ENCODE measurements at places on chromosomes 13 and 19.

- DNase-seq = no peak
These were observed 23.7 kb upstream of the SEMA6B start for GRCh38 chr19:4582980-4583842.

DNA sequence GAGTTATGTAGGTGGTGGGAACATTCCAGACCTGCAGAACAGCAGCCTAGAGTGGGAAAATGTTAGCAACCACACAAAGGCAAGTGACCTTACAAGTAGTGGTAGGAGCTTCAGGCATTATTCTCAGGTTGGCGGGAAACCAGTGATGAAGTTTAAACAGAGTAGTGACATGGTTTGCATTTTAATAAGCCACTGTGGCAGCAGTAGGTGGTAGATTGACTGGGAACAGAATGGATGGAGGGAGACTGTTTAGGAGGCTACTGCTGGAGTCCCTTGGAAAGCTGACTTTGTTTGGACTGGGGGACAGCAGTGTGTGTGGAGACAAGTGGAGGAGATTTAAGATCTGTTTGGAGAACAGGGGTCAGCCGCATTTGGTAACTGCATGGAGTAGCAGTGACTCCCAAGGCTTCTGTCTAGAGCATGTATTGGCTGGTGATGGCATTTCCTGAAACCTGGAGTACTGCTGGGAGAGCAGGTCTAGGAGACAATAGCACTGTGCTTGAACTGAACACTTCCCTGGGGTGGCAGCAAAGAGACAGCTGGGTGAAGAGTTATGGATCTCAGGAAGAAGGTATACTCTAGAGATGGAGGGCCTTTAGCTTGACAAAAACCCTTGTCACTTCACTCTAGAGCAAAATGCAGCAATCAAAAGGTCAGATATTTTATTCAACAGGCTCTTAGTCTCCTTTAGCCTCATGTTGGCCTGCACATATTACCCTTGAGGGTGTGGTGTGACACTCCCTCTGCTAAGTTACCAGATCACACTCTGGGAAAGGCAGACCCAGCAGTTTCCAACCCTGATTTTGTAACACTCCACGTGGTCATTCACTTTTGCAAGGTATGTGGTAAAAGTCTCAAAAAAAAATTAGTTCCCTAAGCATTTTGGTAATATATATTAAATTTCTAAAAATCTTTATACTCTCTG lies 70.3 kb downstream of the DHRS12 start:
- no peak for DNase-seq

- DNase-seq = no peak
These were observed 980.4 kb downstream of the SLITRK5 start for GRCh38 chr13:88651531-88651930.

DNA sequence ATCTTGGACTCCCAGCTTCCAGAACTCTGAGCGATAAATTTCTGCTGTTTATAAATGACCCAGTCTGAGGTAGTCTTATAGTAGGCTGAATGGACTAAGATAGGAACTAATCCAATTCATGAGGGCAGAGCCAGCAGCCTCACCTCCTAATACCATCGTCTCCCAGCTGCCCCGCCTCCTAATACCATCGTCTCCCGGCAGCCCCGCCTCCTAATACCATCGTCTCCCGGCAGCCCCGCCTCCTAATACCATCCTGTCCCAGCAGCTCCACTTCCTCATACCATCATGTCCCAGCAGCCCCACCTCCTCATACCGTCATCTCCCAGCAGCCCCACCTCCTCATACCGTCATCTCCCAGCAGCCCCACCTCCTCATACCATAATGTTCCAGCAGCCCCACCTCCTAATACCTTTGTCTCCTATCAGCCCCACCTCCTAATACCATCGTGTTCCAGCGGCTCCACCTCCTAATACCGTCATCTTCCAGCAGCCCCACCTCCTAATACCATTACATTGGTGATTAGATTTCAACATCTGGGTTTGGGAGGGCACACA lies 2.4 kb upstream of the ARGLU1 start:
- no peak for DNase-seq

DNA sequence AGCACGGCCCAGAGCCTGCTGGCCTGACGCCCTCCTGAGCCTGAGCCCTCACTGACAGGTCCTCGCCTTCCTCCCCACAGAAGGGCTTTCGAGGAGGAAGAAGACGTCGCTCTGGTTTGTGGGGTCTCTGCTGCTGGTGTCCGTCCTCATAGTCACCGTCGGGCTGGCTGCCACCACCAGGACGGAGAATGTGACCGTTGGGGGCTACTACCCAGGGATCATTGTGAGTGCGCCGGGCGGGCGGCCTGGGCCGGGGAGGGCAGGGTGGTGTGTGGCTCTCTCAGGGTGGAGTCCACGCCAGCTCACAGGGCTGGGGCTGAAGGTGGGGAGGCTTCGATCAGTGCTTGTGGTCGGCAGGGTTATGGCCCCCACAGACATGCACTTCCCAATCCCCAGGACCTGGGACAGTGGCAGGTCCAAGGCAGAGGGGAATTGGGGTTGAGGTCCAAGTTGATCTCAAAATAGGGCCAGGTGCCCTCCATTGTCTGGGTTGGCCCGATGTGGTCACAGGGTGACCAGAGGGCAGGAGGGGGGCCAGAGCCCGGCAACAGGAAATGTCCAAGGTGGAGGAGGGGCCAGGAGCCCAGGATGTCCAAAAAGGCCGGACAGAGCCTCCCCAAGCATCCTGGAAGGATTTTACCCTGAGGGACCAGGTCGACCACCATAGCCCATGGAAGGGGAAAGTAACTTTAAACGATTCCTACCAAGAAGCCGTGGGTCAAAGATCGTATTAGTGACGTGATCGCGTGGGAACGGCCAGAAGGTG lies 7.2 kb downstream of the TMEM255B start:
- DNase-seq = no peak

DNA sequence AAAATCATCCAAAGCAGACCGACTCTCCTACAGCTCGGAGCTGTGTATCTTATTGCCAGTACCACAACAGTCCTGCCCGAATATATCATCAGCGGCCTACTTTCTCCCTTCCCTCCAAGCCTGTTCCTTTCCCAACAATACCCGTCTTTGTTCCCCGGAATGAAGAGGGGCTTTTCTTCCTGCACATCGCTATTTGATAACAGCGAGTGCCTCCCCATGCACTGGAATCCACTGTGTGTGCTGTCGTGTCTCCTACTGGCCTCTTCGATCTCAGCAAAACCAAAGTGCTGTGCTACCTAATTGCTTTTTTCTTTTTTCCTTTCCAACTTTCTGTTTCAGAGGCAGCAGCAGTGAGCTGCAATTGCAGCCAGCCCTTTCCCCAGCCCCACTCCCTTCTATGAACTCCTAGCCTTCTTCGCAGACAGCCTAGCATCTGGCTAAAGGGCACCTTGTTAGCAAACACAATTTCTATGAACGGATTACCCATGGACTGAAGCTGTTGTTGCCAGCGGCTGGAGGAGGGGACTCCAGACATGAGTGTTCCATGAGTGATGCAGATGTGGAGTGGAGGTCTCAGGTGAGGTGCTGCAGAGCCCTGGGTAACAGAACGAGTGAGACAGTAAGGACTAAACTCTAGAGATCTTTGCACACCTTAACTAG lies 43.4 kb downstream of the EFNB2 start:
- no peak for DNase-seq

DNA sequence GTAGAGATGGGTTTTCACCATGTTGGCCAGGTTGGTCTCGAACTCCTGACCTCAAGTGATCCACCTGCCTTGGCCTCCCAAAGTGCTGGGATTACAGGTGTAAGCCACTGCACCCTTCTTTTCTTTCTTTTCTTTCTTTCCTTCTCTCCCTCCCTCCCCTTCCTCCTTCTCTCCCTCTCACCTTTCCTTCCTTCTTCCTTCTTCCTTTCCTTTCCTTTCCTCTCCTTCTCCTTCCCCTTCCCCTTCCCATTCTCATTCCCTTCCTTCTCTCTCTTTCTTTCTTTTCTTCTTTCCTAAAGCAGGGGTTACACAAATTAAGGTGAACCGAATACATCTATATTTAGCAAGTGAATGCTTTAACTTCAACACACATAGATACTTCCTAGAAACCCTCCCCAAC lies 58.0 kb upstream of the URI1 start:
- DNase-seq = no peak

GRCh38 chr13:58950911-58951310 lies 1212.8 kb downstream of the DIAPH3 start:
- no peak for DNase-seq

DNA sequence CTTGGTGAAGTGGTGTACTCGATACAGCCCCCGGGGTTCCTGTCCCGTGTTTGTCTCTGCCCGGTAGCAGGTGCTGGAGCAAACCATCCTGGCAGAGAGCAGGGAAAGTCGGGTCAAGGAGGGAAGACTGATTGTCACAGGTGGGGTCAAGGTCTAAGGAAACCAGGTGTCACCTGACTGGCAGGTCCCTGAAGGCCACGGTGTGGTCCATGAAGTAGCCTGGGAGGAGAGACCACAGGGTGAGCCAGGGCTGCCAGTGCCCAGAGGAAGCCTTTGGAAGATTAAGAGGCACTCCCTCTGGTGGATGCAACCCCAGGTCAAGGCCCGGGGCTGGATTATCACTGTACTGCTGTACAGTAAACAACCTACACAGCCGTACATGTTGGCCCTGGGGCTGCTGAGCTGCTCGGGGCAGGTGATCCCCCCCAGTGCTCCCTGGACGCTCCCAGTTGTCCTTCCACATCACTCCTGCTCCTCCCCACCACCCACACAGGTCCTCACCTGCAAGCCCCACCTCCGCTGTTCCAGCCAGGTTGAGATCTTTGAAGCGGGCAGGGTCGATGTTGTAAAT lies 6.0 kb upstream of the CCER2 start:
- no peak for DNase-seq

GRCh38 chr19:30625947-30626625 lies 253.9 kb downstream of the ZNF536 start:
- no peak for DNase-seq

GRCh38 chr19:33752018-33752800 lies 44.5 kb upstream of the KCTD15 start:
- no peak for DNase-seq

- DNase-seq = no peak
These were observed 2.0 kb upstream of the SYCE2 start for GRCh38 chr19:12921047-12921446.

GRCh38 chr19:7130043-7130442 lies 60.5 kb downstream of the ZNF557 start:
- DNase-seq = no peak

DNA sequence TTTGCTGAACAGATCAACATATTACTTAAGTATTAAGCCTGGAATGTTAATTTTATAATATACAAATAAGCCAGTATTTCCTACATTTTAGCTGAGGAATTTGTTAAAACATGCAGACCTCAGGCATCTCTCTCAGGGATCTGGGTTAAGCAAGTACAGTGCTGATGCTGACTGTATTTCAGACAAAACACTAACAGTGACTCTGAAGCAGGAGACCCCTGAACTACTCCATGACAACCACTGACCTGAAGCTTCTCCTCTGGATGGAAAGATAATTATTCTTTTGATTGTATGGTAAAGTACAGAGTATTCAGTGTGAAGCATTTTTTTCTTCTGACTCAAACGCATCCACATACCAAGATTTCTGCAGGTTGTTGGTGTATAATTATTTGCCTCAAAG lies 680.8 kb downstream of the LIG4 start:
- no peak for DNase-seq

- DNase-seq = no peak
These were observed 802 bp downstream of the CDC37 start for GRCh38 chr19:10402441-10403038.

- no peak for DNase-seq
These were observed 1.7 kb downstream of the TBXA2R start for GRCh38 chr19:3604987-3605343.

DNA sequence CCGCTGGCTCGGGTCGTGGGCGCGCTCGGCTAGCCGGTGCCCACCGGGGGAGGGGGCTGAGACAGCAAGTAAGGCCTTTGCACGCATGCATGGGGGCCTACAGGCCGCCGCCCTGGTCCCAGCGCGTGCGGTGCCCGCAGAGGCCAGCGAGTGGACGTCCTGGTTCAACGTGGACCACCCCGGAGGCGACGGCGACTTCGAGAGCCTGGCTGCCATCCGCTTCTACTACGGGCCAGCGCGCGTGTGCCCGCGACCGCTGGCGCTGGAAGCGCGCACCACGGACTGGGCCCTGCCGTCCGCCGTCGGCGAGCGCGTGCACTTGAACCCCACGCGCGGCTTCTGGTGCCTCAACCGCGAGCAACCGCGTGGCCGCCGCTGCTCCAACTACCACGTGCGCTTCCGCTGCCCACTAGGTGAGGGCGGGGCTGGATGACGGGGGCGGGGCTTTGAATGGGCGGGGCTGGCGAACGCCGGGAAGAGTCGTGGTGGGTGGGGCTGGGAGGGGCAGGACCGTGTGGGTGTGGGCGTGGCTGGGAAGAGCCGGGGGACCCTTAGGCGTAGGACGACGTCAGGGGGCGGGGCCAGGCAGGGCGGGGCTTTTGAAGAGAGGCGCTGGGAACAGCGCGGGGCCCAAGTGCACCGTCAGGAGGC lies 2.1 kb downstream of the CILP2 start:
- DNase-seq = no peak

- DNase-seq = no peak
These were observed 19.9 kb downstream of the IFNL3 start for GRCh38 chr19:39224910-39225309.

DNA sequence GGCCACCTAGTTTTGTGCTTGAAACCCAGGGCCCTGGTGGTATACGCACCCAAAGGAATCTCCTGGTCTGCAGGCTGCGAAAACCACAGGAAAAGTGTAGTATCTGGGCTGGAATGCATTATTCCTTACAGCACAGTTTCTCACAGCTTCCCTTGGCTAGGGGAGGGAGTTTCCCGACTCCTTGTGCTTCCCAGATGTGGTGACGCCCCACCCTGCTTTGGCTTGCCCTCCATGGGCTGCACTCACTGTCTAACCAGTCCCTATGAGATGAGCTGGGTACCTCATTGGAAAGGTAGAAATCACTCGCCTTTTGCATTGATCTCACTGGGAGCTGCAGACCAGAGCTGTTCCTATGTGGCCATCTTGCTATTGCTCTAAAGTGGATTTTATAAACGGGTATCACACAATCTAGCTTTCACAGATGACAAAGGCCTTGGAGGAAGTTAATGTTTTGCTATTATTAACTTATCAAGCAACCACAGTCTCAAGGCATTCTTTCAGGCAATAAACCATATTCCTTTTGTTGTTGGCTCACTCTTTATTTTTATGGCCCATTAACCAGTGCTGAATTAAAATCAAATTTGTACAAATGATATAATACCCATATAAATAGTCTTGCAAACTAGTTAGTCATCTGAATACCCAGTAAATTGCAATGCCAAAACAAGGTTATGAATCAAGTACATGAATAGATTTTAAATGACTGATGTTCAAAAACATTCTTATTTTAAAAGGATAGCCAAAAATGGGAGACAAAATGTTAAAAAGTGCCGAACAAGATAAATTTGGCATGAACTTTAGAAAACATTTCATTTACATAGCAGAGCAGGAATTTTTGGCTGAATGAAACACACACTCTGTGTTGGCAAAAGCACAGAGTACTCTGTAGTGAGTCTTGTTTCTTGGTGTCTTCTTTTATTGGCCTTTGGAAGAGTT lies 475.4 kb upstream of the ARGLU1 start:
- no peak for DNase-seq

- DNase-seq = no peak
These were observed 35.3 kb downstream of the CEBPA start for GRCh38 chr19:33266974-33267484.

- DNase-seq = no peak
These were observed 8.5 kb downstream of the DBP start for GRCh38 chr19:48628486-48629296.
